T-helper 9 cell (primary cell): ENCODE measurements at places on chromosomes 7 and 10.

- no peak for DNase-seq
Measured at GRCh38 chr10:123640016-123640535, 26.1 kb upstream of the GPR26 start.

DNA sequence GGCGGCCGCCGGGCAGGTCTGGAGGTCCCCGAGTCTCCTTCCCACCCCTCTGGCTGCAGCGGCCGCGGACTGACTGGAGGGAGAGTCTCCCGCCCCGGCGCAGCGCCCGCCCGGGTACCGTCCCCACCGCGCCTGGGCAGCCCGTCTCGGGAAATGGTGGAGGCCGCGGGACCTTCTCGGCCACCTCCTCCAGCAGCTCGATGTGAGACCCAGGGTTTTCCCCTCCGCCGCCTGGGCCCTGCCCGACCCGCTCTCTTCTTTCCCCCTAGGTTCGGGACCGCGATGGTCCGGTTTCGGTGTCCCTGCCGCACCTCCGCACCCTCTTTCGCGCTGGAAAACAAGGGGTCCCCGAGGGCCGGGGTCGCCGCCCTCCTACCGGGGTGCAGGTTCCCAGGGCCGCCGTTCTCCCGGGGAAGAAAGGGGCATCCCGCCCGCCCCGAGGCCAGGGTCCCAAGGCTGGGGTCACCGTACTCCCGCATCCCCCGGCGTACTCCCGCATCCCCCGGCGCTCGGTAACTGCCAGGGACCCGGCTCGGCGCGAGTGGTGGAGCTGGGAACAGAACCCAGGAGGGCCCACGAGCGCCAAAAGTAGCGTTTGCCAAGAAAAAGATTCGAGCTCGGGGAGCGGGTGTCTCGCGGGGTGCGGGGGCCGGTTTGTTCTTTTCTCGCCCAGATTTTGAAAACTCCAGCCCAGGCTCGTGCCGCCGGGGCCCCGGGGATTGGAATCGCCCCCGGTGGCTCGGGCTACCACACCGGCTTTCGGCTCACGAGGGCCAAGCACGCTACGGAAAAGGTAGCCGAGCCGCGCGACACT lies 3.4 kb downstream of the TNRC18 start:
- no peak for DNase-seq

DNA sequence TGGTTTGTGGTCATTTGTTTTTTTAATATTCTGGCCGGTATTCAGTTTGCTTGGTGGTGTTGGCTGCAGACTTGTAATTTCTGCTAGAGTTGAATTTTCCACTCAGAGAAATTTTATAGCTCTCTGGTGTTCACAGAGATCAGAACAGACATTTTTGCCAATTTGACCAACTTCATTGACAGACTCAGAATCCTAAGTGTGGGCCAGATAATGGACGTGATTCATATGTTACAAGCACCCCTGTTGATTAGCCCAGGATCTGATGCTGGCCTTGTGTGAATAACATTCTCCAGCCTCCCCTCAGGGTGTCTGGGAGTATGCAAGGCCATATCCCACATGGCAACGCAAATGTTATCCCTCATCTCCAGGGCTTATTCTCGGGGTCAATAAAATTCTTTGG lies 283.8 kb downstream of the C7orf25 start:
- no peak for DNase-seq

DNA sequence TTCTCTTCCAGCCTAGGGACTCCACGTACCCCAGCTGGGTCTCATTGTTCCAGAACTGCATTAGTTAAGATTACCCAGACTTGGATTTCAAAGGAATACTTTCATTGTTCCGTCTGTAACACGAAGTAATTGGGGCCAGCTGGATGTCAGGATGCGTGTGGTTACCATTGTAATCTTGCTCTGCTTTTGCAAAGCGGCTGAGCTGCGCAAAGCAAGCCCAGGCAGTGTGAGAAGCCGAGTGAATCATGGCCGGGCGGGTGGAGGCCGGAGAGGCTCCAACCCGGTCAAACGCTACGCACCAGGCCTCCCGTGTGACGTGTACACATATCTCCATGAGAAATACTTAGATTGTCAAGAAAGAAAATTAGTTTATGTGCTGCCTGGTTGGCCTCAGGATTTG lies 21.0 kb downstream of the LRRC17 start:
- DNase-seq = no peak

DNA sequence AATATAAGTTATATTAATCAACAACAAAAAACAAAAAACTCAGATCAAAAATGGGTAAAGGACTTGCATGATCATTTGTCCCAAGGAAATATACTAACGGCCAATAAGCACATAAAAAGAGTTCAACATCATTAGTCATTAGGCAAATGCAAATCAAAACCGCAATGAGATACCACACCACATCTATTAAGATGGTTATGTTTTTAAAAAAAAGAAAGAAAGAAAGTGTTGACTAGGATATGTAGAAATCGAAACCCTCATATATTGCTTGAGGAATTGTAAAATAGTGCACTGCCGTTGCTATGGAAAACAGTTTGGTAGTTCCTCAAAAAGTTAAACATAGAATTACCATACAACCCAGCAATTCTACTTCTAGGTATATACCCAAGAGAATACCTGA lies 39.4 kb upstream of the CTNNA3 start:
- DNase-seq = no peak

GRCh38 chr7:94043299-94043698 lies 39.1 kb upstream of the BET1 start:
- no peak for DNase-seq

DNA sequence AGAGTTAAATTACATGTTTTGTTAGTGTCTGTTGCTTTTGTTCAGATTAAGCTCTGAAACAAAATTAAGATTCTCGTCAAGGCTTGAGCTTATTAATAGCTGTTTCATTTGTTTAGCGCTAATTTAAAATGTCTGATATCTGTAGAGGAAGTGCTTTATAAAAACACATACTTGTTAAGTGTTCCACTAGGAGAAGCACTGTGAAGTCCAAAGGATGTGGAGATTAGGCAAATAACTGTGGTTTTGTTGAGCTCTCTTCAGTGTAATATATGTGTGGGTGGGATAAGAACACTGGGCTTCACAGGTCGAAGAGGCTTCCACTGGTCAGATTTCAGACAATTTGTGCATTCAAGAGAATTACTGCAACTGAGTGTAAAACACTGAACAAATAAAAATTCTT lies 242.0 kb downstream of the AUTS2 start:
- no peak for DNase-seq

GRCh38 chr7:129785685-129786514 lies 166.9 kb downstream of the UBE2H start:
- no peak for DNase-seq

DNA sequence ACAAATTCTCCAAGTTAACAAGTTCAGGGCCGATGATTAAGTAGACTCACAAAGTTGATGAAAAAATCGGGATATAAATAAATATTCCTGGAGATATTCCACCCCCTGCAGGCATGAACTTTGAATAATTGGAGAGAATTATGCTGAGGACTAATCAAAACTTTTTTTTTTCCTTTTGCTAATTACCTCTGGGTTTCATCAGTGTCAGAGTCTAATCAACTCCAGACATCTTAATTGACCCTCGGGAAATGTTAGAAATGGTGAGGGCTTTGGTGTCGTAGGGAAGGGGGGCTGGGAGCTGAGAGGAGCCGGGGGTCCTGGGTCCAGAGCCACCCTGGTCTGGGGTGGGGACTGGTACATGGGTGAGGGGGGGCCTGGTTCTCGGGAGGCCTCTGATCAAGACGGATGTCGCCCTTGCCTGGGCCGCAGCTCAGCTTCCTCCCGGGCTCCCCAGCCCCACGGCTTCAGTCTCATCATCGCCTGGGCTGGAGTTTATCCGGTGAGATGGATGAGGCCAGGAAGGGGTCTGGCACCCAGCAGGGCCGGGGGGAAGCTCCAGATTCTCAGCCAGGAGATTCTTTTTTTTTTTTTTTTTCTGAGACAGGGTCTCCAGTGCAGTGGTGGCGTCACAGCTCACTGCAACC lies 30.4 kb upstream of the ELFN1 start:
- DNase-seq = no peak

DNA sequence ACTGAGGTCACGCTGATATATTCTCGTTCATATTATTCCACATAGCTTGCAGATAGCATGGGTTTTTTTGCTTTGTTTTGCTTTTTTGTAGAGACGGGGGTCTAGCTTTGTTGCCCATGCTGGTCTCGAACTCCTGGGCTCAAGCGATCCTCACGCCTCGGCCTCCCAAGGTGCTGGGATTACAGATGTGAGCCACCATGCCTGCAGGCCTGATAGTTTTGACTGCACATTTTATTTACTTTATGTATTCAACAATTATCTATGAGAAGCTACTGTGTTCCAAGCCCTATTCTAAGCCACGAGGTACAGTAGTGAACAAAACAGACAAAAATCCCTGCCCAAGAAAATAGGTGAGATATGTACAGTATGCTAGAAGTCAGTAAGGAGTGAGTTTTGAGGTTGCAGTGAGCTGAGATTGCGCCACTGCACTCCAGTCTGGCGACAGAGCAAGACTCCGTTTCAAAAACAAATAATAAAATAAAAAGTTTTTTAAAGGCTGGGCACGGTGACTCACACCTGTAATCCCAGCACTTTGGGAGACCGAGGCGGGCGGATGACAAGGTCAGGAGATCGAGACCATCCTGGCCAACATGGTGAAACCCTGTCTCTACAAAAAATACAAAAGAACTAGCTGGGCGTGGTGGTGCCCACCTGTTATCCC lies 1.3 kb upstream of the YWHAG start:
- no peak for DNase-seq

DNA sequence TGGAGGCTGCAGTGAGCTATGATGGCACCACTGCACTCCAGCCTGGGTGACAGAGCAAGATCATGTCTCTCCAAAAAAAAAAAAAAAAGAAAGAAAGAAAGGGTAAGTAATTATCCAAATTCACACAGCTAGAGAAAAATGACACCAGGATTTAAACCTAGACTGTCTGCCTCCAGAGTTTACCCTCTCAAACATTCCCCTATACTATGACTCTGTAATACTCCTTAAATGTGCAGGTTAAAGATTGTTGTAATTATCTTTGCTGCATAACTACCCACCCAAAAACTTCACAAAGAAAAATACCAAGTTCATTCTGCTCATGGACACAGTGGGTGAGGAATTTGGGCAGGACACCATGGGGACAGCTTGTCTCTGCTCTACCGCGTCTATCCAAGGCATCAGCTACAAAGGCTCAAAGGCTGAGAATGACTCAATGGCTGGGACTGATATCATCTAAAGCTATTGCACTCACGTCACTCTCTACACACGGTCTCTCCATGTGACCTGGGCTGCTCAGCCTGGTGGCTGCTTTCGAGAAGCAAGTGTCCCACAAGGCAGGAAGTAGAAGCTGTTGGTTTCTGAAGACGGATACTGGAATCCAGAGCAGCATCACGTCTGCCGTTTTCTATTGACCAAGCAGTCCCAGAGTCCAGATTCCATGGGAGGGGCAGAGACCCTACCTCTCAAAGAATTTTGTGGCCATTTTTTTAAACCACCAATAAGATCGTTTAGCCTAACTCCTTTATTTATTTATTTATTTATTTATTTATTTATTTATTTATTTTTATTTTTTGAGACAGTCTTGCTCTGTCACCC lies 185.7 kb upstream of the AUTS2 start:
- no peak for DNase-seq

DNA sequence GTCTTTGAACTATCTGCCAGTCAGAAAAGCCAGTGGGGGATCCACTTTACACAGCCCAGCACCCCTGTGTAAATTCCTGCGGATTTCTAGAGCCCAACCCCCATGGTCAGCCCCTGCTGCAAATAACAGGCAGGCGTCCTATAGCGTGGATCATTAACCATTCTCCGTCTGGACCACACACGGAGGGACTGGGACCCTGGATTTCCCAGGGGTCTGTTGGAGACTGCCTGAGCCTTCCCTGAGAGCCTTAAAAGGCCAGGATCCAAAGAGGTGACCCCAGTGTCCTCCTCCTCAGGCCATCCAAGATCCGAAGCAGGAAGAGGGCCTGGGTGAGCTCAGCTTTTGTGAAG lies 11.2 kb upstream of the GRID1 start:
- no peak for DNase-seq

GRCh38 chr10:29470355-29470705 lies 164.4 kb downstream of the SVIL start:
- DNase-seq = no peak

DNA sequence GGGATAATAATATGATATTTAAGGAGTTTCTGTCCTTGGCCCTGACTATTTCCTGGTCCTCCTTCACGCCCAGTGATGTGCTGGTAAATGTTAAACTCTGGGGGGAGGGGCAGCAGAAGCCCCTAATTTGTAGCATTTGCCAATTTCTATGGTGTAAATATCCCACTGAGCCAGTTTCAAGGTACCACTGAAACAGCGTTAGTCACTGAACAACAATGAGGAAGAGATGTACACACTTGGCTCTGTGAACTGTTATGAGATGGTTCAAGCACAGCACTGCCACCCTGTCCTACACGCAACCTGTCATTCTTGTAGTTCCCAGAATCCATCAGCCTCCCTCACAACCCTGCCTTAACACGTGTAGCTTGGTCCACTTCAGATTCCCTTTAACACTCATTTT lies 39.8 kb downstream of the MET start:
- no peak for DNase-seq

GRCh38 chr10:48885376-48885775 lies 54.3 kb downstream of the LRRC18 start:
- no peak for DNase-seq

GRCh38 chr7:26618898-26619297 lies 245.5 kb downstream of the SKAP2 start:
- no peak for DNase-seq

DNA sequence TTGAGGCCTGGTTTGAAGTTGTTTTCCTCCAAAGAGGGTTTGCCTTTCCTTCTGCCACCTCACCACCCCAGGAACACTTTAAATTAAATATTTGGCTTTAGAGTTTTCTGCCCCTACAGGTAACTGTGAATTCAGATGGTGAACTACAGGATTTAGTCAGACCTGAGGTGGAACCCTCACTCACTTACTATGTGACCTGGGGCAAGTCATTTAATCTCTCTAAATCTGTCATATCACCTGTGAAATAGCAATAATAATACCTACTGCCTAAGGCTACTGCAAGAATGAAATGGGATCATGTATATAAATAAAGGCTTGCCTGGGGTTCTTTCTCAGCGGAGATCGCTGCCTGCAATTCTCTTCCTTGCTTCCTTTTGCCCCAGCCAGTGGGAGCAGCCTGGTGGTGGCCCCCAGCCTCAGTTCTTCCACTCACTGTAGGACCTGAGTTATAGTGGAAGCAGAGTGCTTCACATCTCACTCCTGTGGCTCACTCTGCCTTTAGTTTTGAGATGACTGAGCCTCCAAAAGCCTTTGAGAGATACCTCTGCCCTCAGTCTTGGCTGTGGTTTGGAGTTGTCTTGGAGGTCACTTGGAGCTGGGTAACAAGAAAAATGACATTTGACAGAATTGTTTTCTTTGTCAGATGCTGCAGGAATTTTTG lies 6.1 kb upstream of the ANKRD2 start:
- DNase-seq = no peak

DNA sequence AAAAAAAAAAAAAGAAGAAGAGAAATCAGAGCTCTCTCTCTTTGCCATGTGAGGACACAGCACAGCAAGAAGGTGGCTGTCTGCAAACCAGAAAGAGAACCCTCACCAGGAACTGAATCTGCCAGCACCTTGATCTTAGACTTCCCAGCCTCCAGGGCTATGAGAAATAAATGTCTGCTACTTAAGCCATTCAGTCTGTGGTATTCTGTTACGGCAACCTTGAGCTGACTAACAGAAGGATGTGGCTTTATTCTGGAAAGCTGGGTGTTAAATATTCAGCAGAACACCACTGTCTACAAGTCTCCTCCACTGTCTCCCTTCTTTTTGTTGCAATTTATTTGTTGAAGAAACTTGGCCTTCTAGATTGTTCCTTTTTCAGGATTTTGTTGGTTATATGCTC lies 5.0 kb downstream of the COL26A1 start:
- no peak for DNase-seq
